ENCODE measurements at places on chromosomes 4 and X.

DNA sequence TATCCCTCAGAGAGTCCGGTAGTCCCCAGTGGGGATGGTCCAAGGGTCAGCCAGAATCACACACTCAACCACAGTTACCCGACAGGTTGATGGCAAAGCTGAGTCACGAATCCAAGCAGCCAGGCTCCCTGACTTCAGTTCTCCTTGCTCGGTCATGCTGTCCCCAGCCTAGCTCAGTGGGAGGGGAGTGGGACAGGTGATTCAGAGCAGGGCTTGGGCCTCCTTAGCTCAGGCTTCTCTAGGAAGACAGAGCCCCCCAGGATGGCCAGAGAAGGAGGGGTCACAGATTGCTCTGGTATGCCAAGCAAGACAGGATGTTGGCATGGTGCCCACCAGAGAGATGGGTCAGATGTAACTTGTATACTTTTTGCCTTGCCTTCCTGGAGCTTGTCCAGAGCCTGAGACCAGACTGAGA lies 66.5 kb downstream of the EFNB1 start:
- no peak for DNase-seq

- DNase-seq = no peak
Measured at GRCh38 chr4:18816228-18816895, 794.8 kb upstream of the LCORL start.

DNA sequence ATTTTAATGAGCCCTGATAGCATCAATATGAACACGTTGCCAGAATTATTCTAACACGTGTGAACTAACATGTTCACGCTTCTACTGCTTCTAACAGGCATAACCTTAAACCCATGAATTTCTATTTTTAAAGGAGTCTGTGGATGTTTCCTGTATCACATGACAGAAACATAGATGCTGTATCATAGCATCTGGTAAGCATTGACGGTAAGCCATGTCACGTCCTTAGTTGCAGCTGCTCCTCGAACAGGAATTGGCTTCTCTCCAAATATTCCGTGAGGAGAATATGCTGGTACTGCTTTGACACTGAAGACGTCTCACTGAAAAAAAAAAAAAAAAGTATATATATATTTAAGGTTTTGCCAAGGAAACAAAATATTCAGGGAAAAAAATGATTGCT lies 105.1 kb upstream of the MXRA5 start:
- DNase-seq = no peak

DNA sequence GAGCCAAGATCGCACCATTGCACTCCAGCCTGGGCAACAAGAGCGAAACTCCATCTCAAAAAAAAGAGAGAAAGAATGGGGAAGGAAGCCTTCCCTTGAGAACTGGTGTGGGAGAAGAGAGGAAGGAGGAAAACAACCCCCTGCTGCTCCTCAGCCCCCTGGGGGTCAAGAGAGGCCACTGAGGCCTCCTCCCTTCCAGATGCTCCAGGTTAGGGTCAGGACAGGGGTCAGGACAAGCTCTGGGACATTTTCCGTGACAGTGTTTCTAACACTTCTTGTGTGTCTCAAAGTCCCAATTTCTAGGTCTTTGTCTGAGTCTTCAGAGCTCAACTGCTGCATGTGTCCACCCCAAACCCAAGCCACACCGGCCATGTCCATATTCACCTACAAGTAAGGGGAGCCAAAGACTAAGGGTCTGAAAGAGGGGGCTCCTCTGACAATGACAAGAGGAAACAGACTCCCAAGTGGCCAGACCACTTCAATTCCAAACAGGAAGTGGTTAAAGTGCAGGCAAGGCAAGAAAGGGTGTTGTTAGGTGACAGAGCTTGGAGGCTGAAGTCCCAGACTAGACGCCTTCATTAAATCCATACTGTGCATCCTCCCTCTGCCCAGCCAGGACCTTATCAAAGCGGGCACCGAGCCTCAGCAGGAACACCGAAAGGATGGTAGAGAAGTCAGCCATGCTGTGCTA lies 8.3 kb downstream of the L1CAM start:
- no peak for DNase-seq

- DNase-seq = no peak
Measured at GRCh38 chr4:26748811-26749210, 111.8 kb upstream of the STIM2 start.

DNA sequence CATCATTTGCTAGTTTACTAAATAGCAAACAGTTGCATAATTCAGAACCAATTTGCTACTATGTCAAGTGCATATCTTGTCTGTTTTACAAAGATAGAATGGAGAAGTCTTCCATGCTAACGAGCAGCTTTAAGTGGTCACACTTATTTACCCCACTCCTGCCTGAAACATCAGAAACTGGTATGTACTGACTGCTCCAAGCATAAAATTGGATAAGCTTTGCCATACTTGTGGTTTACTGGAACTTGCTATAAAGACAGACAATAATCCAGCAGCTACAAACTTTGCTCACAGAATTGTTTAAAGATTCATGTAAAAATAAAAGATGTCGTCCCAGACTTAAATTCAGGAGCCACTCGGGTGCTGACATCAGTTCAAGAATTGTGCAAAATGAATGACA lies 13.3 kb upstream of the CDKL2 start:
- DNase-seq = no peak

DNA sequence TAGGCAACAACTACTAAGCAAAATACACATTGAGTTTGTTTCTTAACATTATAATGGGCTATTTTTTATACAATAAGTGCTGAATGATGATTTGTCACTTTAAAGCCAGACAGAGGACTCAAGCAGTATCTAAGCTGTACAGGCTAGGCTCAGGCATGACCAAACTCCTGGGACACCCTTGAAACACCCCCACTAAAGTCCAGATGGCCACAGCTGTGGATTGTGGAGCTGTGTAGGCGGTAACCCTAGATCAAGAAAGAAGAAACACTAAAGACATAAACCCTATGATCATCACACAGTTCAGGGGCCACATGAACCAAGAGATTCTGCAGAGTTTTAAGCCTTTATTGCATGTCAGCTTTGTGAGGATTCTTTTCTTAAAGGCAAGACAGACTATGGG lies 25.1 kb downstream of the TAB3 start:
- no peak for DNase-seq

GRCh38 chr4:78131403-78131802 lies 74.3 kb downstream of the FRAS1 start:
- no peak for DNase-seq

DNA sequence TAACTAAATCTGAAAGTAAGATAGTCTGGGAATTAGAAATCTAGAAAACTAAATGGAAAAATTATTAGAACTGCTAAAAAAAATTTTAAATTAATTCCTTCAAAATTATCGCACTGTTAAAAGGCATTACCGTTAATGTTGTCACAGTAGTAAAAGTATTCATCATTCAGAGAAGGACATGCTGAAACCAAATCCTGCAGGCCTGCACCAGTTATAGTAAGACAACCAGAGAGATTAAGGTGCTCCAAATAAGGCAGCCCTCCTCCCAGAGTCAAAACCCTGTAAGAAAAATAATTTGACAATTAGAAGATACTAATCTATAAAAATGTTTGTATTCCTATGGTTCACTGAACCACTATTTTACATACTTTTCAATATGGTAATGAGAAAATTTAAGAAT lies 43.0 kb downstream of the FBXL5 start:
- DNase-seq = no peak

- no peak for DNase-seq
Measured at GRCh38 chr4:138209094-138209493, 33.1 kb downstream of the SLC7A11 start.

DNA sequence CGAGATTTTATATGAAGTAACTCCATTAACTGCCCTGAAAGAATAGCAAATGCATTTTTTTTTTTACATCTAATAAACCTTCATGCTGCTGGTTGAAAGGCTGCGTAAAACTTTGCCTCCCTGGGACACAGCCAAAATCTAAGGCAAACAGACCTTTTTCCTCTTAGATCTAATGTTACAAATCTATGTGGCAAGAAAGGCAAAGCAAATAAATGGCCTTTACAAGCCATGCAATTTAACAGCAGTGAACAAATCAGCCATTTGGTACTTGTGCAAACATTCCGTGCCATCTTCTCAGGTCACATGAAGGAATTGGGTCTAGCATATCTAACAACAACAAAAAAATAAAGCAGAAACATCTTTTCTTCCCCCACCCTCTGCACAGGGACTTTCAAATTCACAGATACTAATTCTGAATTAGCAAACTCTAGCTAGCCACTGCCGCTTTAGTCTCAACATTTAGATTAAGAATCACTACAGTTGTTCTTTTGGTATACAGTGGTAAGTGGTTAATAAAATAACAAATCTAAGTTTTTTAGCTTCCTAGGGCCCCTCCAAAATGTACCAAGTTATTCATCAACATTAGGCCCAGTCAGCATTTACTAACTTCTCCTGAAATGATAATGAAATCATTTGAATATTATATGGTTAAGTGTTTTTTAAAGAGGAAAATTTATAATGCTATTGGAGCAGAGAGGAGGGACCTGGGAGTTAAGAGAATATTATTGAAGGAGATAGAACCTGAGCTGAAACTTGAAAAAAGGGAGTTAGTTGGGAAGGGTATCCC lies 593.8 kb downstream of the SMARCA1 start:
- no peak for DNase-seq

- DNase-seq = no peak
Measured at GRCh38 chr4:123606946-123607542, 210.4 kb downstream of the SPRY1 start.

DNA sequence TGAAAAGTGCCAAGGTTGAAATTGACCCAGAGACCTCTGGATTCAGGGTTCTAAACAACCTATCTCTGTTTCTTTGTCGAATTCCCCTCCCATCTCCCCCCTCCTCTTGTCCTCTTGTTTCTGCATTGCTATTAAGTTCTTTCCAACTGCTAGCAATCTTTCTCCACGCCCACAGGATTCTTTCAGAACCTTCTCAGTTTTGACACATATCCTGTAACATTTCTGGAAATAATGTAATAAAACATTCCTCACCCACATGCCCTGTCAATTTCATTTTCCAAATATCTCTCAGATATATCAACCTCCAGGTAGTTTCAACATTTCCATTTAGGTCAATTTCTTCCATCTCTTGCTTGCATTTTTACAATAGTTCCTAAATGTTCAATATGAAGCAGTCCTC lies 1105.9 kb downstream of the ARAP2 start:
- DNase-seq = no peak

GRCh38 chr4:162115333-162115732 lies 48.5 kb downstream of the FSTL5 start:
- DNase-seq = no peak

- no peak for DNase-seq
Measured at GRCh38 chrX:115539841-115540240, 21.1 kb upstream of the PLS3 start.

DNA sequence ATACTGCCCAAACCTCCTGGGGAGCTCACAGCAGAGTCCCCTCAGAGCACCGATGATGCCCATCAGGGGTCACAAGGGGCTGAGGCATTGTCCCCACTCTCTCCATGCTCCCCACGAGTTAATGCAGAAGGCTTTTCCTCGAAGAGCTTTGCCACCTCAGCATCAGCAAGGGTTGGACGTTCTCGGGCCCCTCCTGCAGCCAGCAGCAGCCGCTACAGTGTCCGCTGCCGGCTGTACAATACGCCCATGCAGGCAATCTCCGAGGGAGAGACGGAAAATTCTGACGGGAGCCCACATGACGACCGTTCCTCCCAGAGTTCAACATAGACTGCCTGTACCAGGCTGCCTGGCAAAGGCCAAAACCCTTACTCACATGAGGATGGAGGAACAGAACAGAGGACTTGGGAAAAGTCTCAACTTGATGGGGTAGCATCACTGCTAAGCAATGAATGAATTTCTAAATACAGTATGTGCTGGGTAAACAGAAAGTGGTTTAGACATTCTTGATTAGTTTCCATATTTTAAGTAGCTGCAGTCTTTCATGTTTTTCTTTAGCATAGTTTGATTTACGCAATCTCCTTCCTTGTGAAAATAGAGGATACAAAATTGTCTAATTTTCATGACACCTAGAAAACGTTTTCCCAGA lies 5.0 kb upstream of the SCML1 start:
- DNase-seq = no peak

GRCh38 chrX:102650903-102651241 lies 411 bp upstream of the GPRASP1 start:
- no peak for DNase-seq

DNA sequence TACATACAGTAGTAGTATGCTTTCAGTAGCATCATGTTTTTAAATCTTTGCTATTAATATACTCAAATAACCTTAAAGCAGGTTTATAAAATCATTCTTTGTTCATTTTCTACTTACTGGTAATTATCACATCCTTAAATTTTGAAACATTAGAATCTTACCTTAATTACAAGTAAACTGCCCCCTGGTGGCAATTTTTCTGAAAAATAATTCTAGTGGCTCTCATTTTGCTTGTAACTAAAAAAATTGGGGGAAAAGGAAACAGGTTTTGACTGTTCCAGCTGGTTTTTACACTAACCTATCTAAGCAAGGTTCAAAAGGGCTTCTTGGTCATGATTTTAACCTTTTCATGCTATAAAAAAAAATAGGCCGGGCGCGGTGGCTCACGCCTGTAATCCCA lies 18.5 kb upstream of the DCAF4L1 start:
- no peak for DNase-seq

DNA sequence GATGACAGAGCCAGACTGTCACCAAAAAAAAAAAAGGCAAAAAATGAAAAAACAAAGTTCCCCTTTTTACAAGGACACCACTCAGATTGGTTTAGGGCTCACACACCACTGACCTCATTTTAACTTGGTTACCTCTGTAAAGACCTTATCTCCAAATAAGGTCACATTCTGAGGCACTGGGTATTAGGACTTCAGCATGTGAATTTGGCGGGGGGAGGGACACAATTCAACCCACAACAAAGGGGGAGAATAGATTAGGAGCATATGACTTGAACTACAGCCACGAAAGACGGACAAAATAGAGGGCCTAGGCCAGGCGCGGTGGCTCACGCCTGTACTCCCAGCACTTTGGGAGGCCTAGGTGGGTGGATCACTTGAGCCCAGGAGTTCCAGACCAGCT lies 31.0 kb upstream of the ARAF start:
- no peak for DNase-seq

DNA sequence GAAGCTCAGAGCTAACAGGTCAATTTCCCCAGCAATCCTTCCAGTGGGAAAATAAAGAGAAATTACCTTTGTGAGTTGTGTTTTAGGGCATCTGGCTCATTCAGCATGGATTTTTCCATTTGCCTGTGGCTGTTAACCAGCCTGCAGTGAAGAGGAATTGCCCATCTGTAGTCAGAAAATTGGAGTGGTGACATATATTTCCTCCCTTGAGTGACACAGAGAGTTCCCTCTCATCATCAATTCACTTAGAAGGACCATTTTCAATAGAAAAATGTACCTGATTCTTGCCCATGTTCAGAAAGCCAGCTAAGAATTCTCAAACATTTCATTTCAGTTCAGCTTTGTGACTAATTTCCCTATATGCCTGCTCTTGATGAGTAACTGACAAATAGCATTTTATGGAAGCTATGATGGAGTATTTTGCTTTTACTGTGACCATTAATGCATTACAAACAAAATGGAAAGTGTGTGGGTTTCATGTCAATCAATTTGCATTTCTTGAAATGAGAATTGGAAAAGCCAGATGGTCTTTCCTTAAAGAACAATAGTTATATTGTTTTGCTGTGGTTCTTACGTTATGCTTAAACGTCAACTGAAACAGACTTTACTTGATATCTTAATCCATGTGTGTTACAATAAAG lies 155.8 kb downstream of the NWD2 start:
- no peak for DNase-seq

Measured in cortex of kidney (tissue), 1 donor.